ENCODE measurements at places on chromosomes 16 and 17.

DNA sequence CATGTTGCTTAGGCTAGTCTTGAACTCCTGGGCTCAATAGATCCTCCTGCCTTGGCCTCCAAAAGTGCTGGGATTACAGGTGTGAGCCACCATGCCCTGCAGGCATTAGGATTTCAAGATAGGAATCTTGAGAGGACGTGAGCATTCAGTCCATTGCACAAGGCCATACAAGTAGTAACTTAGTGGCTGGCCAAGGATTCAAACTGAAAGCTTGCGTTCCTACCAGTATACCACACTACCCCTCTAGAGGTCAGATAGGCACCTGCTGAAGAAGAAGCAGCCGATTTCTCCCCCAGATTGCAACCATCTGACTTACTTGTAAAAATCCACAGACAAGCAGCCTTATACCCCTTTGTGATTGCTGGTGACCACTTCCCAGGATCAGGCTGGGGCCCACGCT lies 80.9 kb downstream of the CACNG3 start:
- no peak for DNase-seq

- DNase-seq, result peak; percentile 70
These were observed 867 bp upstream of the LIMD2 start for GRCh38 chr17:63700528-63701455.

DNA sequence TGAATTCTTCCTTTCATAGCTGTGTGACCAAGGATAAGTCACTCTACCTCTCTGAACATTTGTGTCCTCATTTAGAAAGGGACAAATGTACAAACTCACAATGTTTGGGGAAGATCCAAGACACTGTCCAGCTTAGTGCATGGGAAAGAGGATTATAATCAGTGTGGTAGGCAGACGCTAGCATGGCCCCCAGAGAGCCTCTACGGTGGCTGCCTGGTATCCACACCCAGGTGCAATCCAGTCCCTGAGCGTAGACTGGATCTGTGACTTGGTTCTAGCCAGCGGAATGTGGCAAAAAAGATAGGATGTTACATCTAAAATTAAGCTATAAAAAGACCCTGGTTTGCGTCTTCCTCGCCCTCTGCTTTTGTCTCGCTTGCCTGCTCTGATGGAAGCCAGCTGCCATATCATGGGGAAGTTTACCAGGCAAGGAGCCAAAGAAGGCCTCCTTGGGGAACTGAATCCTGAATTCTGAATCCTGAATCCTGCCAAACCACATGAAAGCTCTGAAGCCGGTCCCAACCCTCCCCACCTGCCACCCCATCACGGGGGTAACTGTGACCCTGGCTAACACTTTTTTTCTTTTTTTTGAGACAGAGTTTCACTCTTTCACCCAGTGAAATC lies 51.7 kb downstream of the PLXDC1 start:
- no peak for DNase-seq

DNA sequence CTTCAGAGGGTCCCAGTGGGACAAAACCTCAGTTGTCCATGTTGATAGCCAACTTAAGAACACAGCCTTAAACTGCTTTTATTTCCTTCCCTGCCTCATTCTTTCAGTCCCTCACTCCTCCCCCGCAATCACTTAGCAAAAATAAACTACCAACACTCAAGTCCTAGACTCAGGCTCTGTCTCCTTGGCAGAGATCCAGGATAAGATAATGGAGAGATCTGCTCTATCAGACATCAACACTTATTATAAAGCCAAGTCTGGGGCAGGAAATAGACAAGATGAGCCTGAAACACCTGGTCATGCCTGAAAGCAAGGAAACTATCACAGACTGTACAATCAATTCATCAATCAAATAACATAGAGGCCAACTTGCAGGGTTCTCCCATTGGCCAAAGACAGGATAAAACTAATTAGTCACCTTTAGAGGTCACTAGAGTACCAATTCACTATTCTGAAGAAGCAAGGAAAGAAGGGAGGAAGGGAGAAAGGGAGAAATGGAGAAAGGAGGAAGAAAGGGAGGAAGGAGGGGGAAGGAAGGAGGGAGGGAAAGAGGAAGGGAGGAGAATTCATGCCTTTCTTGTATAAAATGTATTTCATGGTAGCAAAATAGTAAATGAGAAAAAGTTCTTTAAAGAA lies 15.7 kb downstream of the HYDIN start:
- no peak for DNase-seq

GRCh38 chr17:11094331-11094730 lies 146.7 kb upstream of the SHISA6 start:
- DNase-seq, result no peak

- DNase-seq, result no peak
These were observed 13.3 kb downstream of the JPH3 start for GRCh38 chr16:87615621-87616041.

GRCh38 chr17:75909812-75910274 lies 5.2 kb upstream of the MRPL38 start:
- DNase-seq, result no peak

- no peak for DNase-seq
These were observed 10.8 kb downstream of the RGS9 start for GRCh38 chr17:65147955-65148354.

DNA sequence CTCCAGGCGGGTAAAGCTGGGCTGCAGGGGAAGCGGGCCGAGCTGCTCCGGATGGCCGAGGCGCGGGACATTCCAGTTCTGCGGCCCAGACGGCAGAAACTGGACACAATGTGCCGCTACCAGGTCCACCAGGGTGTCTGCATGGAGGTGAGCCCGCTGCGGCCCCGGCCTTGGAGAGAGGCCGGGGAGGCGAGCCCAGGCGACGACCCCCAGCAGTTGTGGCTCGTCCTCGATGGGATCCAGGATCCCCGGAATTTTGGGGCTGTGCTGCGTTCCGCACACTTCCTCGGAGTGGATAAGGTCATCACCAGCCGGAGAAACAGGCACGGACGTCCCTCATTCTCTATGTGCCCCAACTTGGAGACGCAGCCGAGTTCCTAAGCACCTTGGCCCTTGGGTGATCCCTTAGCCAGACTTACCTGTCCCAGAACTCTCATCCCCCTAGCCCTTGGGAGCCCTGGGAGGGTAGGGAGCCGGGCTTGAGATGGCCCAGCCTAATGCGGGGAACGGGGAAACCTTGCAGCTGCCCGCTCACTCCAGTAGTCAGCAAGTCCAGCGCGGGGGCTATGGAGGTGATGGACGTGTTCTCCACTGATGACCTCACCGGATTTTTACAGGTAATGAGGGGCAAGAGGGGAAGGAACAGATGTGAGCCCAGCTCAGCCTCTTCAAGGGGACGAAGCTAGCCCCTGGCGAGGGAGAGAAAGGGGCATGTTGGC lies 806 bp downstream of the MRM1 start:
- no peak for DNase-seq

DNA sequence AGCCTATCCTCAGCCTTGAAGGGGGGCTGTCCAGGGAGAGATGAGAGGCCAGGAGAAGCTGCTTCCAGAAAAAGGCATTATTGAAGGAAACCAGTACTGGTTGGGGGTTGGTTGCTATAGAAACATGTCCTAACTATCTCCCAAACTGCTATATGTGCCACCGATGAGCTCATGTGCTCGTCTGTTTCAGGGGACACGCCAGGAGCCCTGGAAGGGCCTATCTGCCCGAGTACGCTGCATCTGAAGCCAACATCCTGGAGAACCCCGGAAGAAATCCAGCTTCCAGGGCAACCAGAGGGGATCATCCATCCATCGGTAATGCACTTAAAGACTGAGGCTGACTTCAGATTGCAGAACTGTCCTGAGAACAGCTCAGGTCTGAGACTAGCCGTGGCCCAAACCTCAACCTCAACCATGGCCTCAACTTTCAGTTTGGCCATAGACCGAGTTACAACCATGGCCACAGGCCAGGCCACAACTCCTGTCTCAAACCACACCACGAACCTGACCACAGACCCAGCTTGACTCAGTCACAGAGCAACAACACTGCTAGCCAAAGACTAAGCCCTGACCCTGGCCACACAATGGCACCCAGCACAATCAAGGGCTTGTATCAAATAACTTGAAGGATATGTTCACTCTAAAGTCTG lies 10.2 kb downstream of the PITPNM3 start:
- no peak for DNase-seq

- DNase-seq, result no peak
These were observed 6.9 kb downstream of the MLLT6 start for GRCh38 chr17:38711792-38712571.

DNA sequence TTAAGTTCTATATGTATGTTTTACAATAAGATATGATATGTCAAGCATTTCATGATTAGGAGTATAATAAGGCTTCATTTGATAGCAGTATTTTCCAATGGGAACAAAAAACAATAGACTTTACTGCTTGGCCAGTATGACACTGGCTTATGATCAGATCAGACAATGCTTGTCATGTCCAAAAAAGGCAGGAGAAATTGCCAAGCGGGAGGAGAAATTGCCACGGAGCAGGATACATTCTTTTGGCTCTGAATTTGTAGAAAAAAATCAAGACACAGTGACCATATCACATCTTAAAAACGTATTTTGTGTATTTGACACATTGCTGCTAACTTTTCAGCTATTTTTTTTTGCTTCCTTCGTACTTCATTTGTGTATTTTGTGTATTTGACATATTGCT lies 404.1 kb downstream of the CNTNAP4 start:
- no peak for DNase-seq

DNA sequence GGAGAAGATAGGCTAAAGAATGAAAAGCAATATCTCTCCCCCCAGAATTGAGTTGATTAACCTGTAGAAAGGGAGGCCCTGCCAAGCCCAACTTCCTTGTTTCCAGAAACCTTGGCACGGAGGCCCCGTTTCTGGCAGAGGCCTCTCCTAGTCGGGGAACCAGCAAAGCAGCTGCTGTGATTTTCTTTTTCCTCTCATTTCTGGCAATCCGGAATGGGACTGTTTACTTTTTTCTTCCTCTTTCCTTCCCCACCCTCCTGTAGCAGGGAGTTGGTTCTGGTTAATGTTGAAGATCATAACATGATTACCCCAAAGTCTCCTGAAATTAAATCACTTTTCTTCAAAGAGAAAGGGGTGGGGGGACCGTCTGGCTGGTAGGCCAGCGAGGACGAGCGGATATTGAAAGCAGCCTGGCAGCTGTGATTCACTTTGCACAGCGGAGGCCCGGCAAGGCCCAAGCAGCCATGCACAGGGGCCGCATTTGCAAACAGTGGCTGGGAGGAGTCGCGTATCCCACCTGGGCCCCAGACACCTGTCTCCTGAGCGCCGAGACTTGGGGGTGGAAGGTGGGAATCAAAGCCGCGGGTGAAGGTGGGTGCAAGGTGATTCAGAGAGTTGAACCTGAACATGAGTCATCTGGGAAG lies 51.5 kb downstream of the NTN1 start:
- no peak for DNase-seq

DNA sequence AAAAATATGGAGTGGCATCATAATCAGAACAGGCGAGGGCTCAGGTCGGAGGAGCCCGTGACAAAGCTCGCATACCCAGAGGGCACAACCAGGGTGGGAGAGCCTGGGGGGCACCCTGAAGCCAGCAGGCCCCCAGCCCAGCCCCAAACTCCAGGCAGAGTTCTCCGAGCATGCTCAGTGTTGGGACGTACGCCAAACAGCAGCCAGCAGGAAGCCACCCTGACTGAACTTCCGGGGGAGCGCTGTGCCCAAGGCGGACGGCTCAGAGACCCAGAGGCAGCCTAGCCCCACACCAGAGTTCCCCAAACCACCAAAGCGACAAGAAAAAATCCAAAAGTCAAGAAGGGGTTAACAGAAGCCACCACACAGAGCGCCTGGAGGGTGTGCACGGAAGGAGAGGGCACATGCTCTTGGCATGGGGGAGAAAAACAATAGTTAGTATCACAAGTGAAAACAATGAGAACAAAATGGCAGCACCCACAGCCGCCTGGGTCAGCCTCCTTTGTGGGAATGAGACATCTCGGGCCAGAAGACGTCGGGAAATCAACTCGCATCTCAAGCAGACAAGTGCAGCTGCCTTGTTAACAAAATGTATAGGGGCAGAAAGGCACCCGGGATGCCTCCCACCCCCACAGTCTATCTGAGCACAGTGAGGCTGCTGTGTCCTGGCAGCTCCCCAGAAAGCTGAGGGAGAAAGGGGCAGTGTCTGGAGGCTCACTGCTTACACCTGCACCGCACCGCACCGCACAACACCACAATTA lies 11.9 kb downstream of the EXOC7 start:
- no peak for DNase-seq

- no peak for DNase-seq
These were observed 131.5 kb upstream of the TNRC6C start for GRCh38 chr17:77827039-77827438.

- no peak for DNase-seq
These were observed at the start of gene TCAP for GRCh38 chr17:39664581-39665561. Gene TCAP, plus strand, starts transcription at chr17:39665349. Its CDS starts 11 bp downstream, at chr17:39665360.

GRCh38 chr16:86975445-86975844 lies 341.7 kb downstream of the C16orf95 start:
- DNase-seq, result no peak

- no peak for DNase-seq
These were observed 4.2 kb upstream of the ZG16B start for GRCh38 chr16:2825906-2826305.

GRCh38 chr17:77716289-77716926 lies 242.1 kb upstream of the TNRC6C start:
- DNase-seq, result no peak

DNA sequence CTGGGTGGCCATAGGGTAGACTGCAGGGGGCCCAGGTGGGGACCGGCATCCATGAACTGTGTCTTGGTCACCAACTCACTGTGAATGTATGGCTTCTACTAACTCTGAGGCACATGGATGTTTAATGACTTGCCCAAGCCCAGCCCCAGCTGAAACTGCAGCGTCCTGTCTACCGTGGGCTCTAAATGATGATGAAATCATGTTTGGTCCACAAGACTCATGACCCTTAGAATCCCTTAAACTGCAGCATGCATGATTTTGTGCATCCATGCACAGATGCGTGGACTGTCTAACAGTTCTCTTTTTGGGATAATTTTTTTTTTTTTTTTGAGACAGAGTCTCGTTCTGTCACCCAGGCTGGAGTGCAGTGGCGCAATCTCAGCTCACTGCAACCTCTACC lies 32.4 kb upstream of the CREBBP start:
- no peak for DNase-seq

GRCh38 chr17:31453896-31454295 lies 62.4 kb downstream of the RAB11FIP4 start:
- no peak for DNase-seq

GRCh38 chr17:28911411-28912045 lies 8.6 kb upstream of the DHRS13 start:
- no peak for DNase-seq

- DNase-seq, result peak; percentile 20
These were observed 47.7 kb downstream of the CFDP1 start for GRCh38 chr16:75385507-75386152.

- DNase-seq, result no peak
These were observed 73.1 kb downstream of the KSR1 start for GRCh38 chr17:27529230-27529796.

DNA sequence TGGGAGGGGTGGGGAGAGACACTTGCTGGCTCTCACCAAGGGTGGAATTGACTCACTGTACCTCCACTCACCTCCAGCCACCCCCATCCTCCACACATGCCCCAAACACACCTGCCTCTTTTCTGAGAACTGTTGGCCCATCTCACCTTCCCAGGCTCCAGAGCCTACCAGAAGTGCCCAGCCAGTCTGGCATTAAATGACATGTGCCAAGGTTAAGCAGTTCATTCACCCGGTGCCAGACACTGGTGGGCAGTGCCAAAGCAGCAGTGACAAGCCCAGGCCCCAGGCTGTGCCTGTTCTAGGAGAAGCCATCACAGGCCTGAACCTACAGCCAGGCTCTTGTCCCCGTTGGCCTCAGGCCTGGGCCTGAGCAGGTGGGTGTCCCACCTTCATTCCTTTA lies 11.2 kb downstream of the MVP start:
- no peak for DNase-seq

Measured in T-helper 2 cell (primary cell).